ENCODE measurements at places on chromosomes 11 and 22. TPM values are rescaled to one million over a fixed set of nuclear protein-coding genes. Genes with fewer than 3 reads are reported as not detected.

DNA sequence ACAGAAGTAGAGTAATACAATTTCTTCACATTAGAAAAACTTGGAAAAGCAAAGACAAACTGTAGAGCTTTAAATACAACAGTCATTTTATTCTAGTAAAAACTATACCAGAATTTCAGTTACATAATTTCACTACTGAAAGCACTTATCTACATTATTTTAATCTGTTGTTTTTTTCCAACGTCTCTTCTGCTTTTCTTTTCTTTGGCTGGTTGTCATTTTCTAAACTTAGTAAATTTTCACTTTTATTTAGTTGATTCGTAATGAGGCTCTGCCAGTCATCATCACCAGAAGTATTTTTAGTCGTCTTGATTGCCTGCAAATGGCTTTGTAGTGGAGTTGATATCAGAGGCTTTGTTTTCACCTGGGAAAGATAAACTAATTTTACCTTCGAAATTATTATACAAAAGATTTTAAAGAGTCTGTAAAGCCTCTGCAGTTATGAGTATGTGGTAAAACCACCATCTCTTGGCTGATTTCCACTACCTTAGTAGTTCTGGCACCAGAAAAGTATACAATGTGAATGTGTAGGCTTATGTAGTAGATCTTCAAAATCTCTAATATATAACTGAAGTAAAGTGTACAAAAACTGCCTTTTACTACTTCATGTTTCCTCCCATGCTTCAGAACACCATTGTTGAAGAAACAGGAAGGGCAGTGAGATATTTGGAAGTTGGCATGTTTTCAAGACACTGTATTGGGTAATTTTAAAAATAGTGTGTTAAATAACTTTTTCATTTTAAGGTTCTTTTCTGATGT is 19.2 kb downstream of the EIF3M start:
- no peak overlapping the region for H3K27ac ChIP-seq
- no peak for DNase-seq

- no peak for DNase-seq
- no peaks in the 10 kb centered on the region for H3K4me1 ChIP-seq
- no peak overlapping the region for H3K27ac ChIP-seq
- no peaks in the 10 kb centered on the region for H3K36me3 ChIP-seq
- H3K4me3 ChIP-seq: no peak overlapping the region
- H3K27me3 ChIP-seq: no peaks in the 10 kb centered on the region
Measured at GRCh38 chr11:70694371-70694770, 296.0 kb downstream of the CTTN start.

- no peak overlapping the region for H3K27ac ChIP-seq
- peaks cover 6% of the 10 kb centered on the region for H3K4me1 ChIP-seq
- no peak overlapping the region for H3K4me3 ChIP-seq
- H3K36me3 ChIP-seq: no peaks in the 10 kb centered on the region
- H3K27me3 ChIP-seq: no peaks in the 10 kb centered on the region
Measured at GRCh38 chr11:108672113-108672512, 7.2 kb downstream of the DDX10 start.

DNA sequence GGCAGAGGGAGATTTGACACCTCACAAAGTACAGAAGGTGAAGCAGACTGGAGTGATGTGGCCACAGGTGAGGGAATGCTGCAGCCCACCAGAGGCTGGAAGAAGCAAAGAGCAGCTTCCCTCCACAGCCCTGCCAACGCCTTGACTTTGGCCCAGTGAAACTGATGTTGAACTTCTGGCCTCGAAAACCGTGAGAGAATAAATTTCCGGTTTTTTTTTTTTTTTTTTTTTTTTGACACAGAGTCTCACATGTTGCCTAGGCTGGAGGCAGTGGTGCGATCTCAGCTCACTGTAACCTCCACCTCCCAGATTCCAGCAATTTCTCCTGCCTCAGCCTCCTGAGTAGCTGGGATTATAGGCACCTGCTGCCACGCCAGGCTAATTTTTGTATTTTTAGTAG is 8.7 kb downstream of the KMT5B start:
- no peaks in the 10 kb centered on the region for H3K36me3 ChIP-seq
- H3K4me3 ChIP-seq: no peak overlapping the region
- H3K27ac ChIP-seq: no peak overlapping the region

DNA sequence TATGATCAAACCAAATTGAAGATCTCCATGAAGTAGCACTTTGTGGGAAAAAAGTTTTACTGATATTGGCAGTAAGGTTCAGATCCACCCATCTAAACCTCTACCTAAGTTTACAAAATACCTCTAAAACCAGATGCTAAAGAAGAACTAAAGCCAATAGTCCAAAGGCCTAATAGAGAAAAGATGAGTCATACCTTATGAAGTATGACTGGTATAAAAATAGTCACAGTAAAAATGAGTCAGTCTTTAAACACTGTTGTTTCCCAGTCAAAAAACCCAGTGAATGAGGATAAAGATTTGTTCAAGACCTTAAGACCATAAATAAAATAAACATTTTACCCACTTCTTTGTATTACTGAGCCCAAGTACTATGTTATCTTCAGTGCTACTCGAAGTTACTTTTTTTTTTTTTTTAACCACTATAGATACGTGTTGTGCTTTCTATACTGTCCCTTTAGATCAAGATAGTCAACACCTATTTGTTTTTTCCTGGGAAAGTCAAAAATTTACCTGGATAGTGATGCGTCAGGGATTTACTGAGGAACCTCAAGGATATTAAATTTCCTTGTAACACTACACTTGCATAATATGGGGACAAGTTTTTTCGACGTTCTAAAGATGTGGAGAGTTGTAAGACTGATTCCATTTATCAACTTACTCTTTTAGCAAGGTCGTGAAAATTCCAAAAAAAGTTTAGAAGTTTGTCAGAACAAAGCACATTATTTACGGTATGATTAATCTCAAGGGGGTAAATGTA is 87.3 kb downstream of the CCDC73 start:
- H3K36me3 ChIP-seq: no peaks in the 10 kb centered on the region
- no peaks in the 10 kb centered on the region for H3K27me3 ChIP-seq
- no peak overlapping the region for H3K27ac ChIP-seq
- no peaks in the 10 kb centered on the region for H3K4me1 ChIP-seq

- peaks cover 11% of the 10 kb centered on the region for H3K36me3 ChIP-seq
- H3K27me3 ChIP-seq: no peaks in the 10 kb centered on the region
- no peak for DNase-seq
- H3K27ac ChIP-seq: no peak overlapping the region
Measured at GRCh38 chr11:95821640-95822039, 31.3 kb downstream of the CEP57 start.

DNA sequence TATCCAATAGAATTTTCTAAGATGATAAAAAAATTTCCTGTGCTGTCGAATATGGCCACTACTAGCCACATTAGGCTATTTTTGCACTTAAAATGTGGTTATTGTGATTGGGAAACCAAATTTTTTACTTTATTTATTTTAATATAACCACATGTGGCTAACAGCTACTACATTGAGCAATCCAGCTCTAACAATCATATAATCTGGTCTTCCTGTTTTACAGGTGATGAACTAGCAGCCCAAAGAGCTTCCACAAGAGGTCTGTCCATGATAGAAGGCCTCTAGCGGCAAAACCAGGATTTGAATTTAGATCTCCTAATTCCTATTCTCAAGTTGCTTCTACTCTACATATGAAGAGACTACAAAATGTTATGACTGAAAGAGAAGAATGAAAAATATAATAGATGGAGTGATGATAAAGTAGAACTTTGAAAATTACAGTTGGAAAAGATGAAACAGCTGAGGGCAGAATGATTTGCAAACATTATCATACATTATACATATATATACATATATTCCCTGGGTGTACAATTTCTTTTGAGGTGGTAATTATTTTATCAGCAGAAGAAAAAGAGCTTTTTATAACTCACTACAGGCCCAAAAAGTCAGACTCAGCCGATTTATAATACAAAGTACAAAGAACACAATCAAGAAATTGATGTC is 363.5 kb upstream of the PITPNB start:
- no peak overlapping the region for H3K27ac ChIP-seq
- no peak overlapping the region for H3K4me3 ChIP-seq
- no peak for DNase-seq

DNA sequence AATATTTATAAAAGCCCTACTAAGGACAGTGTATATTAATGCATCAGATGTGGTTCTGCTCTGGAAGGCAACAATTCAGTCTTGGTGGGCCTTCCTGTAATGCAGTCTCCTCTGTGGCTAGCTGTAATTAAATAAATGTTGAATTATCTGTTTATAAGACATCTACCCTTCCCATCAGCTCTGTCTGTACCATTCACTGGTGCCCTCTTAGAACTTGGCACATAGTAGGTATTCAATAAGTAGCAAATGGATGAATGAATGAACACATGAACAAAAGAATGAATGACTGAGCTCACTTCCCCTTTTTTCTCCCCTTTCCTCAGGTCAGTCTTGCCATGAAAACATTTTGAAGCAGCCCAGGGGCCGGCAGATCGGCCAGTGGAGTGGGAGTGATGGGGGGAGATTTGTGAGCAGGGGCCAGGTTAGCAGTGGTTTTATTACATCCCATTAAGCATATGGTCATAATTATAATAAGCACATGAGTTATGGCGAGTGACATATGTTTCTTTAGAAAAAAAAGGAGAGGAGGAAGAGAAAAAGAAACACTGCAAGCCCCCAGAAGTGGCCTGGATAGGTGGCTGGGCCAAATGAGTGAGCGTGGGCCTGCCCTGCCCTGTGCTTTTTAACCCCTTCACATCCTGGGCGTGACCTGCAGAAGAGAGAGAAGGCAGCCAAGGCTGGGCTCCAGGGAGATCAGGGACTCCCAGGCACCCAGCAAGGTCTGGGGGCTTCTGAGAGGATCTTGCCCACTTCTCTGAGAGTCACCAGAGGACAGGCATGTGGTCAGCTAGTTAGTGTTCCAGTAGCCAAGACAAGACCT is 48.6 kb upstream of the CD82 start:
- H3K4me1 ChIP-seq: peaks cover 7% of the 10 kb centered on the region
- DNase-seq: no peak
- H3K36me3 ChIP-seq: no peaks in the 10 kb centered on the region
- H3K4me3 ChIP-seq: no peak overlapping the region

GRCh38 chr11:102346456-102346747 is 612 bp upstream of the BIRC2 start:
- H3K36me3 ChIP-seq: no peaks in the 10 kb centered on the region
- H3K27ac ChIP-seq: peak overlapping the region; percentile 35
- H3K4me1 ChIP-seq: peaks cover 14% of the 10 kb centered on the region
- no peak for DNase-seq
- H3K27me3 ChIP-seq: no peaks in the 10 kb centered on the region
- H3K4me3 ChIP-seq: peak overlapping the region; percentile 81

- H3K4me1 ChIP-seq: peaks cover 9% of the 10 kb centered on the region
- H3K27ac ChIP-seq: no peak overlapping the region
- no peak for DNase-seq
- H3K4me3 ChIP-seq: no peak overlapping the region
Measured at GRCh38 chr11:35087648-35088047, 51.3 kb upstream of the CD44 start.

DNA sequence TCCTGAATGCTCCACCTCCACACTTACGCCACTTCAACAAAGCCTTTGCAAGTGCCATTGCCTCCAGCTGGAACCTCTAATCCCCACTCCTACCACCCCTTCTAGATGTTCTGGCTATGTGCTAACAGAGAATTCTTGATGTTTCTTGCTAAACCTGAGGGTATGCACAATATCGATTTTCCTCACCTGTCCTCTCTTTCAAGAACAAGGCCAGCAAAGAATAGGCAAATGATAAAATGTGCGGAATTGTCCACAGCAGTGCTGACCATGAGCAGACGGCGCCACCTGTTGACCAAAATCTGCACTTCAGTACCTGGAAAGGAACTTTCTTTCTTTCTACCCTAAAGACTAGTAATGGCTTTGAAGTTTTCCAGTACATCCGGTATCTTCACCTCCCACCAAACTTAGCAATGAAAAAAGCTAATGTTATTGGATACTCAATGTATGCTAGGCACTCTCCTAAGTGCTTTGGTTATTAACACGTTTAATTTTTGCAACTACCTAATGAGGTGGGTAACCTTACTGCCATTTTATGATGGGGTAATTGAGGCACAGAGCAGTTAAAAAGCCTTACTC is 3.4 kb downstream of the TIMM10 start:
- no peaks in the 10 kb centered on the region for H3K36me3 ChIP-seq
- no peak overlapping the region for H3K27ac ChIP-seq
- H3K4me1 ChIP-seq: peaks cover 17% of the 10 kb centered on the region
- peaks cover 8% of the 10 kb centered on the region for H3K27me3 ChIP-seq
- peak; percentile 79 for DNase-seq

DNA sequence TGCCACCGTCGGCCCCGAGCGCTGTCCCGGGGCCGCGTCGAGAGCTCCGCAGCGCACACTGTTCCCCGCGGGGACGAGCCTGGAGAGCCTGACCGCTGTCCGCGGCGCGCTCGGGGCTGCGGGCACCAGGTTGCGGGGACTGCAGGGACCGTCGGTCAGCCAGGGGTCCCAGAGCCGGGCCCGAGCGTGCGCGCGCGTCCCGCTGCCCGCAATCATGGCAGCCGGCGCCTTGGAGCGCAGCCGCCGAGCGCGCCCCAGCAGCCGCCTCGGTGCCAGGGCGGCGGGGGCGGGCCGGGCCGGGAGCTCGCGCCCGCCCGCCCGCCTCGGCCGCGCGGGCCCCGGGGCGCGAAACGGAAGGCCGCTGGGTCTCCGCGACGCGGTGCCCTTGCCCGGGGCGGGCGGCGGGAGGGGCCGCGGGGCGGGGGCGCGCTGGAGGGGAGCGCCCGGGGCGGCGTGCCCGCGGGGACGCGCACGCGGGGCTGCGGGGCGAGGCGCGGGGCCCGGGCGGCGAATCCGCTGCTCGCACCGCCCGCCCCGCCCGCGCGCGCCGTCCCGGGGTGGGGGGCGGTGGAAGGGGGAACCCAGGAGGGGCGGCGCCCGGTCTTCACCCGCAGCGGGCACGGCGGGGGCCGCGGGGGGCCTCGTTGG is 79.4 kb upstream of the PPARA start:
- H3K36me3 ChIP-seq: no peaks in the 10 kb centered on the region
- no peak overlapping the region for H3K27ac ChIP-seq
- H3K27me3 ChIP-seq: peaks cover 98% of the 10 kb centered on the region
- DNase-seq: peak; percentile 73
- H3K4me1 ChIP-seq: peaks cover 5% of the 10 kb centered on the region
- H3K4me3 ChIP-seq: peak overlapping the region; percentile 64

- no peaks in the 10 kb centered on the region for H3K27me3 ChIP-seq
- no peak for DNase-seq
- H3K4me1 ChIP-seq: peaks cover 11% of the 10 kb centered on the region
Measured at GRCh38 chr11:22626573-22627239, 1.1 kb upstream of the FANCF start.

GRCh38 chr22:37171662-37172061 is 16.4 kb downstream of the C1QTNF6 start:
- no peak for DNase-seq
- no peaks in the 10 kb centered on the region for H3K36me3 ChIP-seq
- no peaks in the 10 kb centered on the region for H3K4me1 ChIP-seq
- H3K27me3 ChIP-seq: no peaks in the 10 kb centered on the region

- peaks cover 5% of the 10 kb centered on the region for H3K4me1 ChIP-seq
- no peak overlapping the region for H3K27ac ChIP-seq
- H3K4me3 ChIP-seq: no peak overlapping the region
- H3K36me3 ChIP-seq: no peaks in the 10 kb centered on the region
- no peak for DNase-seq
Measured at GRCh38 chr11:78256962-78257361, 68.2 kb downstream of the USP35 start.

Gene APOL5
- not detected for total RNA-seq

Gene VSIG2
- total RNA-seq: not detected

Gene OR4X2
- total RNA-seq: not detected

Gene UPK3A
- total RNA-seq: 0.50 TPM

Gene KCNE3
- total RNA-seq: 1.3 TPM
